NCI-H2107 (cell line): ENCODE measurements at places on chromosomes 2 and 18.

- DNase-seq: no peak
These were observed 2.2 kb downstream of the COL5A2 start for GRCh38 chr2:189177251-189177840.

- DNase-seq: no peak
These were observed 57.6 kb downstream of the SFXN5 start for GRCh38 chr2:73013936-73014335.

GRCh38 chr2:131112529-131112928, 7.4 kb downstream of the PLEKHB2 start:
- DNase-seq: no peak

DNA sequence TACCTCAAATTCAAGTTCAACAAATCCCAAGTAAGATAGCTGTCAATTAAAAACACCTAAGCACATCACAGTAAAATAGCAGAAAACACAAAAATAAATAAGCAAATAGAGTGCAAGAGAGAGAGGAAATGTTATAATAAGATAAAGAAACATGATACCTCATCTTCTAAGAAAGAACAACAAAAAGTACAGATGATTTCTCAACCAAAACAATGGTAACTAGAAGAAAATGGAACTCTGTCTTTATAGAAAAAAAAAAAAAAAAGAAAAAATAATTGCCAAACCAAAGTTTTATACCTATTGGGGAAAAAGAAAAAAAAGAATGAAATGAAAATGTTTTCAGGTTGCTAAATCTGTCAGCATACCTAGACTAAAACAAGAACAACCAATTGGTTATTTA, 1253.5 kb upstream of the CDH2 start:
- DNase-seq: no peak

DNA sequence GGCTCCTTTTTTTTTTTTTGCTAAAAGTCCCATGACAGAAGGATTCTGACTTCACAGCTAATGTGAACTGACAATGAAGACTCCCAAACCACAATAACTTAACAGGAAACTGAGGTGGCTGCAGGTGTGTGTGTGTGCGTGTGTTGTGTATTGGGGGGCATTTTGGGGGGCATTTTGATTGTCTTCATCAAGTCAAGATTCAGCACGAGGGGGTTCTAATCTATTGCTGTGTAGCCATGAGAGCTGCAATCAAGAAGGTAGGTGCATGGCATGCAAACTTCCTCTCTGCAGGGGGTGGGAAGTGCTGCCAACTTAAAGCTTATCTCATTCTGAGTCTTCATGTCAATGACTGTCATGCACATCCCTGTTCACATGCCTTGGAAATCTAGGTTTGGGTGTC, 25.2 kb downstream of the SPRED2 start:
- DNase-seq: no peak

GRCh38 chr2:237870754-237871651, 11.6 kb downstream of the RAMP1 start:
- no peak for DNase-seq

- no peak for DNase-seq
These were observed 35.7 kb downstream of the STEAP3 start for GRCh38 chr2:119259296-119259860.

- no peak for DNase-seq
These were observed 348.8 kb downstream of the METTL4 start for GRCh38 chr18:2222270-2223185.

- no peak for DNase-seq
These were observed 193.6 kb upstream of the PKDCC start for GRCh38 chr2:41854227-41854626.
